ENCODE measurements at places on chromosomes 1 and 21. TPM values are rescaled to one million over a fixed set of nuclear protein-coding genes. Genes with fewer than 3 reads are reported as not detected.

The GAS5 gene
- total RNA-seq = 36.3 TPM

DNA sequence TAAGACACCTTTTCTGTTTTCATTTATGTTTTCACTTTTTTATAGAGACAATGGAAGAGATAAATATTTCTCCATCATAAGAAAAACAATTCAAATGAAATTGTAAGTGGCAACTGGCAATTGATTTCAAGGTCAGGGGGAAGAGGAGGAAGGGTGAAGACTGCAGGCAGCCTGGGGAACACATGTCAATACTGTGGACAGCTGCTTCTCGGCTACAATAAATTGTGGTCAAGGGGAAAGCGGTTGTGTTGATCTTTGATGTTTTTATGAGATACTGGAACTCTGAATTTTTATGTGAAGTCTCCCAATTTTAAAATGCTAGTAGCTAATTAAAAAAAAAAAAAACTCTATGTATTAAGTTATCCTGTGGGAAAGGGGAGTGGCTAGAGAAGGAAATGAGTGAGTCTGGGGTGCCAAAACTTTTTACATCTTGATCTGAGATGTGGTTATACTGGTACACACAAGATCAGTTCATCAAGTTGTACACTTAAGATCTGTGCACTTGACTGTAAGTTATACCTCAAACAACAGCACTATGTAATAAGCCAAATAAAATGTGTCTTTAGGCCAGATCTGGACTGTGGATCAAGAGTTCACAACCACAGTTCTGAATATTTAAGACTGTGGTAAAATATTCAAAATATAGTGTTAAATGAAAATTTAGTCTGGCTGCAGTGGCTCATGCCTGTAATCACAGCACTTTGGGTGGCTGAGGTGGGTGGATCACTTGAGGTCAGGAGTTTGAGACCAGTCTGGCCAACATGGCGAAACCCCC, 18.0 kb downstream of the SSX2IP start:
- no peaks in the 10 kb centered on the region for H3K27me3 ChIP-seq
- no peak overlapping the region for H3K4me3 ChIP-seq
- peaks cover 13% of the 10 kb centered on the region for H3K36me3 ChIP-seq
- no peak for DNase-seq
- no peaks in the 10 kb centered on the region for H3K4me1 ChIP-seq
- H3K27ac ChIP-seq = no peak overlapping the region

The RAB29 gene
- total RNA-seq = 14.8 TPM

DNA sequence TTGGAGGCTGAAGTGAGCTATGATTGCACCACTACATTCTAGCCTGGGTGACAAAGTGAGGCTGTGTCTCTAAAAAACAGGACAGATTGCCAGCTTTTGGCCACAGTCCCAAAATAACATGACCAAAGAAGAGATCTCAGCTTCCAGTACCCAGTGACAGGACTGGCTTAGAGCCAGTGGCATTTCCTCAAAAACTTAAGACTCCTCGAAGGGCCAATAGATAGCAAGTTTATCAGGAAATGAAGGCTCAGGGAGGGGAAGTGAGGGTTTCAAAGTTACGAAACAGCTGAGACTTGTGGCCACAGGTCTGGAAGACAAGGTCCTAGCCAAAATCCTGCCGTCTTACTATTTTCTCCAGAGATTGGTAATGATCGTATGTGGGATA, 6.3 kb upstream of the TMEM39B start:
- H3K4me3 ChIP-seq = no peak overlapping the region
- no peaks in the 10 kb centered on the region for H3K36me3 ChIP-seq
- H3K27me3 ChIP-seq = no peaks in the 10 kb centered on the region

DNA sequence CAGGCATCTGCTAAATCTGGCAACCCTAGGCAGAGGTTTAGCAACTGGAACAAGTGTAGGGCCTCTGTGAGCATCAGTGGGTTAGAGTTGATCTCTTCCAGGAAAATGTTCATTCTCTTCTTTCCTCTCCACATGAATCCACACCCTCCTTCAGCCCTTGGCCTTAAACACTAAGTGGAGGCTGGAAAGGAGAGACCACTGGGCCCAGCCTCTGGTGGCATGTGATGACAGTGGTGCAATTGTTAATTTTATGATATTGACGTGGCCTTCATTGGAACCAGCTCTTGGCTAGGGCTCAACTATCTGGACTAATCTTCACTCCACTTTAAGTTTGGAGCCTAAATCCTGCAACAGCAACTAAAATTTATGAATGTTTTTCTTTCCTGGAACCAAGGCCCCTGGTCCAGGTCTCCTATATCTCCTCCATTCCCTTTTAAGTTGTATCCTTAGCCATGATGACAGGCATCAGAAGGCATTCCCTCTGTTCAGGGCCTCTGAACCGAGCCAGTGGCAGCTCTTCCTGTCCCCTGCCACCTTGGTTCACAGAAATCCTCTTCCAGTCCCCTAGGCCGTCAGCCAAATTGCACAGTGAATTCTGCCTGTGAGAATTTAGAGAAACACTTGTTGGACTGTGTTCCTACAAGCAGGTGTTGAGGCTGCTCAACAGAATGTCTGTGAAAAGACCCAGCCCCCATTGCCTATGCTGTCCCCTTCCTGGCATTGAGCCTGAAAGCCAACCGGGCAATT, 132.2 kb downstream of the PSMG1 start:
- no peaks in the 10 kb centered on the region for H3K27me3 ChIP-seq
- H3K27ac ChIP-seq = no peak overlapping the region
- no peaks in the 10 kb centered on the region for H3K36me3 ChIP-seq
- no peak for DNase-seq

GRCh38 chr1:223776826-223777454, 64.6 kb downstream of the CAPN2 start:
- no peak overlapping the region for H3K4me3 ChIP-seq
- DNase-seq = no peak
- H3K4me1 ChIP-seq = peaks cover 22% of the 10 kb centered on the region
- H3K36me3 ChIP-seq = peaks cover 83% of the 10 kb centered on the region
